ENCODE measurements at places on chromosomes 16 and 17. TPM values are rescaled to one million over a fixed set of nuclear protein-coding genes. Genes with fewer than 3 reads are reported as not detected.

DNA sequence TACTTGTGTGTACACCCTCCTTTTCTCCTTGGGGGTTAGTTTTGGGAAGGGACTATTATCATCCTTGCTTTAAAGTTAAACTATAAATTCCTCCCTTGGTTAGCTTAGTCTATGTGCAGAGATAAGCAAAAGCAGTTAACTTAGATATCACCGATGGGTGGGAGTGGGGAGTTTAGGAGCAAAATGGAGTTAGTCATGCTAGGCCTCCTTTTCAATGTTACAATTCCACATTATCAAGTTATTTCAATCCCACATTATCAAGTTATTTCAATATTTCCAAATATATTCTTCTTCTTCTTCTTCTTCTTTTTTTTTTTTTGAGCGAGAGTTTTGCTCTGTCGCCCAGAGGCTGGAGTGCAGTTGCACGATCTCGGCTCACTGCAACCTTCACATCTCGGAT is 1.7 kb upstream of the BCAS3 start:
- no peak for DNase-seq

- no peak for DNase-seq
These were observed 19.6 kb downstream of the NT5M start for GRCh38 chr17:17322516-17323510.

The TNFSF12 gene
- 49.1 TPM for total RNA-seq

The SLC16A5 gene
- total RNA-seq = 10.0 TPM

GRCh38 chr16:10743227-10743609 is 424 bp upstream of the NUBP1 start:
- DNase-seq = no peak

DNA sequence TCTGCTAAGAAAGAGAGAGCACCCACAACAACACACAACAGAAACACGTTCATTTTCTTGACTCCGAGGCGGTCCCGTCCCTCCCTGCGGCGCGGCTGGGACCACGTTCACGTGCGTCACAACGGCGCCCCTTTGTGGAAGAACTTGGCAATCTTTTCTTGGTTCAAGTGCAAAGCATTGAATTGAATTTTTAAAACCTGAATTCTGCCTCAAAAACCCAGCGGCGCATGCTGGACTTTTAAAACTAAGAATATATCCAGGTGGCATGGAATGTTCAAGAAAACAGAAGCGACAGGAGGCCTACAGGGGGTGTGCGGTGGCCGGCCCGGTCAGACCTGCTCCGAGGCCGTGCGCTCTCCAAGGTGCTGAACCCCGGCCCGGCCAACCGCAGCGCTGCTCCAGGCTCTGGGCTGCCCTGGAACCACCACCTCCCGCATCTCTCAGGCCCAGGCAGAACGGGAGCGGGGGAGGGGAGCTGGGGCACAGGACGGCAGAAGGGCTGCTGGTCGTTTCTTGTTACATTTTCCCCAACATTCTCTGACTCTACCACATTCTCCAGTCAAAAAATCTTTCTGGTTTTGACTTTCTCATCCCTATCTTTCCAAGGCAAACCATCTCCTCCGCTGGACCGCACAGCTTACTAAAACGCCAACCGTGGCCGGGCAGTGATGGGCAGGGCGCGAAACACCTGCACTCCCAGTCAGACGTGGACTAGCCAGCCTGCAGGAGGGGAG is 3.4 kb upstream of the HEXD start:
- DNase-seq = peak; percentile 64

The NLGN2 gene
- 3.4 TPM for total RNA-seq

- no peak for DNase-seq
These were observed 29.2 kb downstream of the SOCS3 start for GRCh38 chr17:78330570-78331224.

- DNase-seq = no peak
These were observed 2.6 kb downstream of the ZACN start for GRCh38 chr17:76081295-76082210.

DNA sequence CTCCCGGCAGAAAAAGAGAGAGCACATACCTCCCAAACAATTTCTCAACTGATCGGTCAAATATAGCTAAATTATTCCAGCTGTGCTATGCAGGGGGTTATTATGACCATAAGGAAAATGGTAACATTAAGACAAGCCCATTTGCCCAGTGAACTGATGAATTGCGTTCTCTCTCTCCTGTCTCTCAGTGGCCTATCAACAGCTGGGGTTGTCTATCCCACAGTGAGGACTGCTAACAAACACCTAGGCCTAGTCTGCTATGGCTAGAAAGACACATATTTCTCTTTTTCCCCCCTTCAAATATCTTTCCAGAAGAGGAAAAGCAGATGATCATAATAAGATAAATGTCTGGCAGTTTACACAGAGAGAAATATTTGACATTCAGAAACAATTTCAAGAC is 263.8 kb upstream of the ELAC2 start:
- DNase-seq = no peak
